Left lung (tissue), 14 donors: ENCODE measurements at places on chromosomes 7 and 10. TPM values are rescaled to one million over a fixed set of nuclear protein-coding genes. Genes with fewer than 3 reads are reported as not detected.

The STEAP4 gene
- 93.0 TPM for total RNA-seq

The SFMBT2 gene
- 12.6 TPM for total RNA-seq

The NPC1L1 gene
- total RNA-seq, result 0.06 TPM

The IDI2 gene
- total RNA-seq, result not detected

GRCh38 chr7:129616530-129616929, 5.0 kb downstream of the NRF1 start:
- H3K4me1 ChIP-seq, result peaks cover 25% of the 10 kb centered on the region
- H3K36me3 ChIP-seq, result no peaks in the 10 kb centered on the region
- H3K27me3 ChIP-seq, result no peaks in the 10 kb centered on the region
- no peak overlapping the region for H3K4me3 ChIP-seq

DNA sequence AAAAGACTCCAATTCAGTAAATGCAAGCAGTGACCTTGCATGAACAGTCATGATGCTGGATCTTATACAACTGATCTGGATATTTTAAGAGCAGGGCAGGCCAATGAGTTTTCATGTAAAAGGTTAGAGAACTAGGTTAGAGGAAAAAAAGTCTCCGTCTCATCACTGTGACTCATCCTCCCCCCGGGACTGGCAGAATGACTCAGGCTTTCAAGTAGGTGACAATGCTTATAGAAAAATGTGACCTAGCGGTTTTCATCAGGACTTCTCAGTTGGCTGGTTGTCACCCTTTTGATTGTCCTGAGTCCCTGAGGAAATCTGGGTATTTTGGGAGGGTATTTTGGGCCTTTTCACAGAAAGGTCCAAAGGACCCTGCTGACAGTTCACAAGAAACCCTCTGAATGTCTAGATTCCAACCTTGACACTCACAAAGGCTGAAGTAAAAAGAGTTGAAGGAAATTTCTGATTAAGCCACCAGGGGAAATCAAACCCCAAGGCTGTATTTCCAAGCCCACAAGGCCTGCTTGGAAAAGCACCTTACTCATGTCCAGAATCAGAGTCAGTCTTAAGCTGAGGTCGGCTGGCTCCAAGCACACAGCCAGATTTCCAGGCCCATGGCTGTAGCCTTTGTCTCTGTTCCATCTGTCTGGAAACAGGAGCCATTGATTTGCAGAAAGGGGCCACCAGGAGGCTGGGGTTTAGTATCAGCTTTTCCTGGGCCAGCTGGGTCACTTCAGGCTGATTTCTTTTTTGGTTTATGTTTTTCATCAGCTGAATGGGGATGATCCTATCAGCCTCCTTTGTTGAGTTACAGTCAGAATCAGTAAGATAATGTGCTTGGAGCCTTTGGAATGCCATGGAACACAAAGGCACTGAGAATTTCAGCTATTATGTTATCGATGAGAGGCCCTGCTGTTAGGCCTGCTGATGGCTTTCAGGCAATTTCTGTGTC, 226.4 kb upstream of the HABP2 start:
- H3K27me3 ChIP-seq, result no peaks in the 10 kb centered on the region
- H3K27ac ChIP-seq, result no peak overlapping the region
- H3K4me3 ChIP-seq, result no peak overlapping the region
- H3K36me3 ChIP-seq, result no peaks in the 10 kb centered on the region
- peak; percentile 52 for DNase-seq

- H3K36me3 ChIP-seq, result no peaks in the 10 kb centered on the region
- DNase-seq, result no peak
- no peaks in the 10 kb centered on the region for H3K27me3 ChIP-seq
- no peak overlapping the region for H3K4me3 ChIP-seq
- H3K4me1 ChIP-seq, result no peaks in the 10 kb centered on the region
- no peak overlapping the region for H3K27ac ChIP-seq
These were observed 155.2 kb downstream of the DGKI start for GRCh38 chr7:137691566-137691965.

GRCh38 chr10:76882245-76882644, 755.4 kb downstream of the KCNMA1 start:
- H3K4me1 ChIP-seq, result no peaks in the 10 kb centered on the region
- no peak overlapping the region for H3K4me3 ChIP-seq
- H3K36me3 ChIP-seq, result no peaks in the 10 kb centered on the region
- no peak overlapping the region for H3K27ac ChIP-seq
- no peak for DNase-seq

DNA sequence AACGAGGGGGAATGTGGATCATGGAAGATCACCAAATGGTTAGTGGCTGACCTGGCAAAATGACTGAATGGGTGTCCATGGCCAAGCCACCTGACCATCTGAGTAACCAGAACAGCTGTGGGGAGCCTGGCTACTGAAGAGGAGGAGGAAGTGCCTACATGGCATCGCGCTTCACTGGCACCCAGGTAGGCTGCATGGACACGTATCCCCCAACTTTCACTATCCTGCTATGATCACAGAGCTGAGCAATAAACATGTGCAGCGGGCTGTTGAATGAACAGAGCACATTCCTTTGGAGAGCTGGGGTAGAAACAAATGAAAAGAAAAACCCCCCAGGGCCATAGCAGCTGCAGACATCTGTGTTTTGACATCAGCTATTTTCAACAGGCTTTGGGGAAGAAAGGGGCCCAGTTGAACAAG, 6.5 kb downstream of the AKR1B1 start:
- H3K27me3 ChIP-seq, result no peaks in the 10 kb centered on the region
- H3K36me3 ChIP-seq, result no peaks in the 10 kb centered on the region
- no peaks in the 10 kb centered on the region for H3K4me1 ChIP-seq
- H3K4me3 ChIP-seq, result no peak overlapping the region

DNA sequence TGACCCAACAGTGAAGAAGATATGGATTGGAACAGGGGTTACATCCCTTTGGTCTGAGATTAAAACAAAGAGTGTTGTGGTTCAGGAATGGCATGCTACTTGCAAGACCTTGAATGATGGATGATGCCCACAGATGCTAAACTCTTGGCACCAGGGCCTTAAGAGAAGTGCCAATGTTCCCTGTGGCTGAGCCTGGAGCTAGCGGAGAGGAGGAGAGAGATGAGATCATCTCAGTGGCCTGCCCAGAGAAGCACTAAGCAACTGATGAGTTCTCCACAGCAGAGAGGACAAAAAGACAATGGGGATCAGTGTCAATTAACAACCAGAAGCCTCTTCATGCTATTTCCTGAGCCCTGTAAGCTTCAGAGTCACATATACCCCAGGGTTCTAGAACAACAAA, 97.8 kb downstream of the ELAPOR2 start:
- H3K4me1 ChIP-seq, result no peaks in the 10 kb centered on the region
- H3K4me3 ChIP-seq, result no peak overlapping the region
- H3K36me3 ChIP-seq, result no peaks in the 10 kb centered on the region
- no peak for DNase-seq
- no peaks in the 10 kb centered on the region for H3K27me3 ChIP-seq

- H3K4me1 ChIP-seq, result no peaks in the 10 kb centered on the region
- H3K36me3 ChIP-seq, result no peaks in the 10 kb centered on the region
- DNase-seq, result no peak
- no peak overlapping the region for H3K27ac ChIP-seq
- no peaks in the 10 kb centered on the region for H3K27me3 ChIP-seq
These were observed 24.4 kb downstream of the CRPPA start for GRCh38 chr7:16396766-16397500.
